ENCODE measurements at places on chromosomes 11 and 22.

DNA sequence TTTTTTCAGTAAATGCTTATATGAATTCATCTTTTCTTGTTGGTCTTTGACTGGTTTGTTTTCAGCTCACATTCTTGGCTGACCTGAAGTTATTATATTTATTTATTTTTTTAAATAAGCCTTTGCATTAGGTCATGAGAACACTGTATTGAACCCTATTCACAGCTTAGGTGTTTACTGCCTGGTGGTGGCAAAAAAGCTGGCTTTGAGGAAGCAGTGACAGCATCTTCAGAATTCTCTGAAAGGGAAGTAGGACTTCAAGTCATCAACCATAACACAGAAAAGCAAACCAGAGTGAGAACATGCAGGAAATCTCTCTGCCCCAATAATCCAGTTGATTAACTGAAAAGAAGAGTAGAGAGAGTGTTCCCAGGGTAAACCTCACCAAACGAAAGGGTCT lies 30.3 kb upstream of the MMP13 start:
- no peak for DNase-seq

- peak; percentile 91 for DNase-seq
Observed at GRCh38 chr22:41285441-41285819, 557 bp downstream of the RANGAP1 start.

DNA sequence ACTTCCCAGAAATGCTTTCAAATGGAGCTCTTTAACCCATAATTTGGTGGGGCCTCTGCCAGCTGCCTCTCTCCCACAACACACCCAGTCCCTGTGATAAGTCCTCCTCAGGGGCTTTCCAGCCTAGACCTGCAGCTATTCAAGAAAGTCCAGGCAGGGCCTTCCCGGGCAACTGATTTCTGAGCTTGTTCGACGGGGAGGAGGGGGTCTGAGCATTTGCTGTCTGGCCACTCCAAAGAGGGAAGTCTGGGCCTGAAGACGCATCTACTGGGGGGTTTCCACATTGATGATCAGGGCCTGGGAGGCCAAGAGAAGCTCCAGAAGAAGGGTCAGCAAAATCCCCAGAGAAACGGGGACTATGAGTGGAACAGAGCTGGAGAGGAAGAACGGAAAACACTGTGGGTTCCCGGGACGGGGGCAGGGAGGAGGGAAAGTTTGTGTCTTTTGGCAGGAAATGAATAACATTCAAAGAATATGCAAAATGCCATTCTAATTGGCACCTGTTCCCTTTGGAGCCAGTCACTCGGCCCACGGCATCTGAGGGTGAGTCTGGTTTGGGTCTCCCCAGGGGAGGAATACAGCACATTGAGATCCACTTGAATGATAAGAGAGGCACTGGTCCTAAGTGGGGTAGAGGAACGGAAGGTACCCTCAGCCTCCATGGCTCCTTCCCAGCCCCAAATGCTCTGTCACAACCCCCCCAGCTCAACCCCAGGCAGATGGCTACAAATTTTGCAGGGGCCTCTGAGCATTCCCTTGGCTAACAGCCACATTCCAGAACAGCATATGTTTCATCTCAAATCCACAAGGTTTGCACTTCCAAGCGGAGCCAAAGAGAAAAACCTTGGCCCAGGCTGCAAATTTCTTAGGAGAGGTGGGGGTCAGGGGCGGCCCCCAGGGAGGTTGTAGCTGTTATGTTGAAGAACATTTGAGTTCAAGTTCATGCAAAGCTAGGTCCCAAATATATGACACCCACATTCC lies 72.0 kb downstream of the RPUSD4 start:
- DNase-seq: no peak

DNA sequence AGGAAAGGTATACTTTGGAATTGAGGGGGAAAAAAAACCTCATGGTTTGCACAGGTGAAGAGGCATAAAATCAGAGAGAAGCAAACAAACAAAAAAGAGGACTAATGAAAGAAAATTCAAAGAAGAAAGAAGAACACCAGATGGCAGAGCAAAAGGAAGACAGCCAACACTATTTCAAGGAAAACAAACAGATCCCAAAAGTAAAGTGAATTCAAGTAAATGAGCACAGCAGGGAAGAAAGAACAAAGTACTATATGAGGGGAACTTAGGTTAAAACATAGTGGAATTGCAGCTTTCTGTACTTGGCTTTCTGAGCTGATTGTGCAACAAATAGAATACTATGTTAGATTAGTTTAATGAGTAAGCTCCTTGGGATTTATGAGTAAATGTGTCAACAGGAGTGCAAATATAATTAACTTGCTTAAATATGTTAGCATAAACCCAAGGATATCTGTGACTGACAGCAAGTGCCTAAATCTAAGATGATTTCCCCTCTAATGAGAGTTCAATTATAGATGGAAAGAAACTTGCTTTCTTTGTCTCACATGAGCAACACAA lies 404.6 kb upstream of the CNTN5 start:
- DNase-seq: peak; percentile 95

GRCh38 chr11:121464352-121464946 lies 11.7 kb upstream of the SORL1-AS1 start:
- peak; percentile 68 for DNase-seq

DNA sequence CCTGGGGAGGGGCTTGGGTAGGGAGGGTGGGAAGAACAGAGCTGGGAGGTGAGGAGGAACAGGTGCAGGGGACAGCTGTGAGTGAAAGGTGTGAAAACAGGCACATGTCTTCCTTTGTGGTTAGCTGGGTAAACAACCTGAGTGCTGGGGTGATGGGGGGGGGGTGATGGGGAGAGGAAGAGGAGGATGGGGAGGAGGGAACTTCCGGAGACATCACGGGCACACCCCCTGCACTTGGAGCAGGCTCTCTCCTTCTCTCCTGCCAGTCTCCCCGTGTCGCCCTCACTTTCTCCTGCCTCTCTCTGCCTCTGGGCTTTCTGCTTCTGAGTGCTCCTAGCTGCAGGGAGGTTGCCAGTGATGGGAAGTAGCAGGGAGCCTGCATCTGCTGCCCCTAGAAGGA lies 8.8 kb downstream of the CXCR5 start:
- DNase-seq: peak; percentile 86

DNA sequence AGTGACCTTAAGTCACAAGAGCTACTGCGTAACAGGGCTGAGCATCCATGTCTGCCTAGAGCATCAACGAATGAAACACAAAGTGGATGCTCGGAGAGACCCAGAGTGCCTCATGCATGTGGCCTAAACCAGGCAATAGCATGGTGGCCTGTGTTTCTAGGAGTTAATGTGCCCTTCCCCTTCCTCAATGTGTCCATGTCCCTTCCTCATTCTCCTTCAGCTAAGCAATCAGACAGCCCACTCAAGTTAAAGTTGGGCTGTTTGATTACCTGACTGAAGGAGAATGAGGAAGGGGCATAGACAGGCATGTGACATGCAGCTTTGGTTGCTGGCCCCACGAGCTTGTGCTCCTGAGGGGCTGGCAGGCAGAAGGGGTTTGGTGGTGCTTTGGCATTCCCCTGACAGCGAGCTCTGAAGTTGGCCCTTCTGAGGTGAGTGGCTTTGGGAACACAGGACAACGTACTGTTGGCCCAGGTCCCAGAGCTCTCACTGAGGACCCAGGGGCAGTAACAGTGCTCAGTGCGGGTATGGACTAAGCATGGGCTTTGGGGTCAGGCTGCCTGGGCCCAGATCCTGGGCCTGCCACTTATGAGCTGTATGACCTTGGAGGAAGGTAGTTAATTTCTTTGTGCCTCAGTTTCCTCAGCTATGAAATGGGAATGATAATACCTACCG lies 46.7 kb downstream of the IRAG1 start:
- DNase-seq: no peak

GRCh38 chr11:69167130-69167915 lies 11.6 kb downstream of the SMIM38 start:
- DNase-seq: no peak

- peak; percentile 58 for DNase-seq
Observed at GRCh38 chr22:37896181-37896592, 9.9 kb upstream of the MICALL1 start.

- DNase-seq: no peak
Observed at GRCh38 chr11:134519788-134520187, 107.7 kb upstream of the B3GAT1 start.
